Effector CD8-positive, alpha-beta T cell (primary cell): ENCODE measurements at places on chromosomes 3 and 15.
A peak's percentile ranks its signal among the peaks of the same experiment; 100 is the strongest.

DNA sequence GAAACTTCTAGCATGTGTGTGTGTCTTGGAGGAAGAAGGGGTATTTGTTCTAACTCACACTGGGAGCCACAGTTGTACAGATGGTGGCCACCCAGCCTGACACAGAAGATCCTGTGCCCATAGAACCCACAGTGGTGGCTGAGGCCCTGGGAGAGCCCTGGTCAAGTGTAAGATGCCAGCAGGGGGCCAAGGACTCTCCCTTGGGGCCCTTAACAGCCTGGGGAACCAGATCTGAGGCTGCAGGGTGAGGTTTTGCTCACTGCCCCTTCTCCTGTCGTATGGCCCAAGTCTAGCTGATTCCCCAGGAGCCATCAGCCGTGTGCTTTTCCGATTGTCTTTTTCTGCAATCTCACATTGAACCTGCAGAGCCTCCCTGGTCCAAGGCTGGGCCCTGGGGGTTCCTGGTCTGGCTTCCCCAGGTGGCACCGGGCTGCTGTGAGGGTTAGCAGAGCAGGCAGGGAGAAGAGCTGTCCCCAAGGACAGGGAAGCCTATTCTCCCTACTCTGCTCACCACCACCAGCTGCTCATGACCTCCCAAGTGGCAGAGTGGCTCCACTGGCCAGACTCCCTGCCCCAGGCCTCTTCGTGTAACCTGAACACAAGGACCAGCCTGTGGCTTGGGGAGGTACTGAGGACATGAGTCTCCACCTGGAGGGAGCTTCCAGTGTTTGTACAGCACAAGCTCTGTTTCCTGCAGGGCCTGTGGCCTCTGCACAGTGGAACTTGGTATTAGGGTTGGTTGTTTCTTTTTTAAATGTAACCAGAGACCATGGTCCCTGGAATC is 51.9 kb downstream of the CA12 start:
- DNase-seq = no peak

DNA sequence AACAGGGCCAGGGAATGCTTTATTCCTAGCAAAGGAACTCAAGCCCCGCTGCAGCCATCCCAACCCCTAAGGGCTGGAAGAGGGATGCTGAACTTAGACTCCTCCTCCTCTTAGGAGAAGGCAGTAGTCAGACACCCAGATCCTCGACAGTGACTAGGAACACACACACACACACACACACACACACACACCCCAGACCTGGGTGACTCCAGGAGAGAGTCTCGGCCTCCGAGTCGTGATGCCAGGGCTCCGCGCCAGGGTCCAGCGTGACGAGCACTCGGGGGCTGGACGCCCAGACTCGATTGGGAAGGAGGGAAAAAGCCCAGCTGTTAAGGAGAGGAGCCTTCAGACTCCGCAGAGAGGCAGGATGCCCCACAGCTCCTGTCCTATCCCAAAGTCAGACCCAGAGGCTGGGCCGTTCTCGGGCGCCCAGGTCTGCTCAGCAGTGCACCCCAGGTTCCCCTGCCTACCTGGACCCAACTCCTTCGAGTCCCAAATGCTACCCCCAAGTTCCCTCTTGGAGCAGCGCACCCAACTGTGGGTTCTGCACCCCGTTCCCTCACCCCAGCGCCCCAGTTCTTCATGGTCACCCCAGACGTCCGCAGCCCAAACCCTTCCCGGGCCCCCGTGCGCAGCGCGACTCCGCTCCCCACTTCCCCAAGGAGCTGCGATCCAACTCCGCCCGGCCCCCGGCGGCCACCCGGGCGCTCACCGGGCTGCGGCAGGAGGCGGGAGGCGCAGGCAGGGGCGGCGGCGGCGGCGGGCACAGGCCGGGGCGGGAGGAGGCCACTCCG is 421 bp downstream of the BMF start:
- no peak for DNase-seq

DNA sequence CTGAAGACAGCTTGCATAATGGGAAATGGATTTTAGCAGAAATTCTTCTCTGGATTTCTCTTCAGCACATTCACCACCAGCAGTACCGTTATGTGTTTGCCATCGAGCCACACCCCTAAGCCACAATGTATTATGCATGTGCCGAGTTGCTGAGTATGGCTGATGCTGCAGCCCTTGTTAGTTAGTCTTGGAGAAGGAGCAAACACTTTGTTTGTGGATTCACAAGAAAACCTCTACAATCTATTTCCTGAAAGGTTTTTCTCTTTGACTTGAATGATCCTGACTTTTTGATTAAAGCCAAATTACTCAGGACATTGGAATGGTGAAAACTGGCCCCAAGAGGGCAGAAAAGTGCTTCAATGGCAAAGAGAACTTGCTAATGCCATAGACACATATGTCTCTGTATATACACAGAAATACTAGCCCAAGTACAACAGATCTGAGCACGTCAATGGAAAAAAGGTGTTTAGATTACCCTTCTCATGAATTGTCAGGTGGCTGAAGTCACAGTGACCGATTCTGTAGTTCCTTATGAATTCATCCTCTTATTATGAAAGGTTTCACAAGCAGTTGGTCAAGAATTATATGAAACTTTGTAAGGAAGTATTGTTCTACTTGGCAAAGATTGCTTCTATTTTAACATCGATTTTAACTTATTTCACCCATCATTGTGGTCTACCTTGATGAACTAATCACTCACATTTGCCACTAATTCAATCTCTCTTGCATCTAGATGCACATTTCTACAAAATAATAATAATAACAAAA is 103.0 kb downstream of the P3H2 start:
- DNase-seq = no peak

DNA sequence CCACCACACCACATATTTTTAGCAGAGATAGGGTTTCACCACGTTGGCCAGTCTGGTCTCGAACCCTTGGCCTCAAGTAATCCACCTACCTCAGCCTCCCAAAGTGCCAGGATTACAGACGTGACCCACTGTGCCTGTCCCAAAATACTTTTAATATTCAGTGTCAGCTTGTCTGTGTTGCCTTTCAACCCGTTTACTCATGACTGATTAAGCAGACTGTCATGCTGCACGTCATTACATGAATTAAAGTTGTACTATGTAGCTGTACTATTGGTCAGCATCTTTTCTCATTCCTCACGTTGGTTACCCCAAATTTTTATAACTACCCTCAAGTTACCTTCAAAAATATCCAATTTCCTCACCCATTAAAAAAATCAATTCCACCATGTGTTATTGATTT is 48.7 kb upstream of the GADL1 start:
- DNase-seq = no peak

DNA sequence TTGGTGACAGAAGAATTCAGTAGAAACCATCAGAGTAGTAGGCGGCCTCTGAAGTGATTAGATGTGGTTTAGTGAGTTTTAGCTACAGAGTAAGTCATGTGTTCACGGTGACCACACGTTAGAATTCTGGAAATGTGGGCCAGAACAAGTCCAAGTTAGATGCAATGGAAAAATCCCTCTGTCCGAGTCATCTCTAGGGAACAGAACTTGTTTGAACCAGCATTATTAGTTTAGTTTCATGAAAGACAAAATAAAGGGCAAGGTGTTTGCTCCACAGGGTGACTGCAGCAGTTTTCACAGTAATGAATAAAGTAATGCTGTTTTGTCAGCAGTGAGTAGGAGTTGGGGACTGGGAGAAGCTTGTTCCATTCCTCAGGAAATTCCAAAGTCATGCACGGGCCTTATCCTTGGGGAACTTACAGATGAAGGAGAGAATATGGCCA is 100.2 kb downstream of the CGNL1 start:
- DNase-seq = no peak

GRCh38 chr15:61621865-61622264 is 392.8 kb upstream of the RORA start:
- DNase-seq = no peak

DNA sequence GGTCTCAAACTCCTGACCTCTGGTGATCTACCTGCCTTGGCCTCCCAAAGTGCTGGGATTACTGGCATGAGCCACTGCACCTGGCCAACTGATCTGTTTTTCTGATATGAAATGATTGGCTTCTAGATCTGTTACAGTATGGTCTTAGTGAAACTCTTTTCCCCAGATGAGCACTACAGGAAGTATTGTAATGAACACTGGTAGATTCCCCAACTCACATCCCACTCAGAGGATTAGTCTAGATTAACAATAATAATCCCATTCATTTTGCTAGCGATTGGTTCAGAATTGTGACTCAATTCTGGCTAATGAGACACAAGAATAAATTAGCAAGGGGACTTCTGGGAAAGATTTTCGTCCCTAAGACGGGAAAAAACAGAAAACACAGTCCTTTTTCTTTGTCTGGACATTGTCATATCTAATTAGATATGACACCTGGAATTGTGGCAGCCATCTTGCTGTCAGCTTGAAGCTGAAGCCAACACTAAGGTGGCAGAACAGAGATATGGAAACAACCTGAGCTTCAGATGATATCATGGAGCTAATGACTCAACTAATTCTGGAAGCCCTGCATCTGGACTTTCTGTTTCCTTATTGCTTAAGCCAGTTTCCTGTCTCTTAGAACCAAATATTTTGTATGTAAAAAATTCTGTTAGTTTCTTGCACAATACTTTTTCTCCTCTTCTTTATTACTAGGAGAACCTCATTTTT is 17.4 kb upstream of the NPTN start:
- DNase-seq = no peak

GRCh38 chr3:38018296-38019266 is 10.9 kb downstream of the PLCD1 start:
- DNase-seq = no peak

DNA sequence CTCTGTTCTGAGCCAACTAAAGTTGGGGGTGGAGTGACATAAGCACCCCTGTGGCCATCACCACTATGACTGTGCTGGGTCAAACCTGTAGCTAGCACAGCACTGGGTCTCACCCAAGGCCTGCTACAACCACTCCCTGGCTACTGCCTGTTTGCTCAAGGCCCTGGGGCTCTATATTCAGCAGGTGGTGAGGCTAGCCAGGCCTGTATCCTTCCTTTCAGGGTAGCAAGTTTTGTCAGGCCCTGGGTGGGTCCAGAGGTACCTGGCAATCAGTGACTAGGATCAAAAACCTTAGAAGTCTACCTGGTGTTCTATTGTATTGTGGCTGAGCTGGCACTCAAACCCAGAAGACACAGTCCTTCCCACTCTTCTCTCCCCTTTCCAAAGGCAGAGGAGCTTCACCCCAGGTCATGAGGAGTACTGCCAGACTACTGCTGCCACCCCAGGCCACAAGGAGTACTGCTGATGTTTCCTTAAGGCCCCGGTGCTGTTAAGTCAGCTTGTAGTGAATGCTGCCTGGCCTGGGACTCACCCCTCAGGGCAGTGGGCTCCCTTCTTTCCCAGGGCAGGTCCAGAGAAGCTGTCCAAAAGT is 170.8 kb downstream of the IGSF11 start:
- no peak for DNase-seq

DNA sequence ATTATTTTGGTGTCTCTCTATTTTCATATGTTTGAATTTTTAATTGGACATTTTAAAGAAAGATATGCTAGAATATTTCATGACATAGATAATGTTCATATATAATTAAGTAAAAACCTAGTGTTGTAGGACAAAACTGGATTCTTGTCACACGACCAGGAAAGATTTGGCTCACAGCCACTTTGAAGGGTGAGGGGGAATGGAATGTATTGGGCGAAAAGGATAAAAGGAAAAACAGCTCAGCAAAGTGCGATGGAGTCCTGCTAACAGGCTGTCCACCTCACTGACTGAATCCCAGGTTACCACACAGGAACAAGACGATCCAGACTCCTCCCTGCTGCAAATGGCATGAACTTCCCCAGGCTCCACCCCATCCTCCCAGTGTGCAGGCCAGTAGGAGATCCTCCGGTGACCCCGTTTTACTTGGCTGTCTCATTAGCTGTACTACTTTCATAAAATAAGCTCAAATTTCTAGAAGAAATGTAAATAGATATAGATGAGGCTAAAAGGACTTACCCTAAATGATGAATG is 186.2 kb downstream of the CD47 start:
- DNase-seq = no peak

- DNase-seq = peak; percentile 22
Measured at GRCh38 chr3:184371570-184372018, 6.4 kb downstream of the THPO start.

DNA sequence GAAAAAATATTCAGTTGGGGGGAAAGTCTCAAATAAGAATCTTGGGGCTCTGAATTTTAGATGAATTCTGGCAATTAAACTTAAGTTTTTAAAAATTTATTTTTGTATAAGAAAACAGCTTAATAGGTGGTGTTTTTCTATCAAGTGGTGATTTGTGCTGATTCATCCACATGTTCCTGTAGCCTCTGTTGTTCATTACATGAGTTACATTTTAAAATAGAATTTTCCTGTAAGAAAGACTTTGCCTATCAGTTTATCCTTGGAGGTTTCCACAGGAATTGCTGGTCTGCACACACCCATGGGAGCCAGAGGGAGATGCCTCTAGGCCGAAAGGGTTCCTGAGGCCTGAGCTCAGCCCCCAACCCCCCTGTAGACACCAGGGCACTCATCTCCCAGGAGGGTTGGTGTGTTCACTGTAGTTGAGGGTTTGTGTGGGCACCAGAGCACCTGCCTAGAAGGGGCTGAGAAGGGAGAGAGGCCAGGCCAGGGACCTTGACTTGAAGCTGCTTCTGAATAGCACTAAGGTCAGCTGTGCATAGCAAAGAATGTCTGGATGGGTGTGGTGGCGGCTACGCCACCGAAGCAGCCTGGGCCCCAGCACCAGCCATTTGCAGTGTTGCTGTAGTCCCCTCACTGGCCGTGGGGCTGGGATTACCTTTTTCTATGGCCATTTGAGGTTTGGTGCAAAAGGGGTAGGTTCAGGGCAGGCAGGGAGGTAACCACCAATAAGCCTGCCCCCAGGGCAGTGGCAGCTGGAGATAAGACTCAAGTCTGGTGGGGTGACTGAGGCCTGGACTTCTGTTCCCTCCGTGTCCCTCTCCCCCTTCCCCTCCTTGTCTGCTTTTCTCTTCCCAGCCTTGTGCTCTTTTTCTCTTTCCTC is 11.9 kb downstream of the DNAJA4 start:
- no peak for DNase-seq

GRCh38 chr3:101879623-101880284 is 30.4 kb downstream of the NFKBIZ start:
- DNase-seq = no peak

GRCh38 chr3:155313300-155313699 is 19.8 kb upstream of the STRIT1 start:
- no peak for DNase-seq

- DNase-seq = no peak
Measured at GRCh38 chr3:3201611-3202010, 22.1 kb upstream of the CRBN start.

- no peak for DNase-seq
Measured at GRCh38 chr15:82140886-82141285, 95.1 kb upstream of the MEX3B start.

DNA sequence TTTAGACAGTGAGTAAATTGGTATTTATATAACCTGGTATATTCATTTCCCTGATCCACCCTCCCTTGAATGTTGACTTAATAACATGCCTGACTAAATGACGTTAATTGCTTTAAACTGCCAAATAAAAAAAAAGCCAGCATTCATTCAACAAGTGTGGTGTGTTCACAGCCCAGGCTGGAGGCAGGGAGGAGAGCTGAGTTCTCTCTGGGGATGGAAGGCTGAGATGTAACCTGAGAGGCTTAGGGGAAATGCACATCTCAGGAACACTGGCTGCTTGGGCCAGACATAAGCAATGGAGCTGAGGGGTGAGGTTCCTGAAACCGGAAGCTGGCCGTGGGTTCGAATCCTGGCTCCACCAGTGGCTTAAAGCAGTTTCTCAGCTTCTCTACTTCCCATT is 17.3 kb downstream of the CACNA2D3 start:
- no peak for DNase-seq

GRCh38 chr15:93826790-93827189 is 404.6 kb upstream of the MCTP2 start:
- no peak for DNase-seq
